ENCODE measurements at places on chromosomes 13 and 19.

GRCh38 chr13:19023115-19023514, 158.5 kb downstream of the TUBA3C start:
- no peak for DNase-seq

DNA sequence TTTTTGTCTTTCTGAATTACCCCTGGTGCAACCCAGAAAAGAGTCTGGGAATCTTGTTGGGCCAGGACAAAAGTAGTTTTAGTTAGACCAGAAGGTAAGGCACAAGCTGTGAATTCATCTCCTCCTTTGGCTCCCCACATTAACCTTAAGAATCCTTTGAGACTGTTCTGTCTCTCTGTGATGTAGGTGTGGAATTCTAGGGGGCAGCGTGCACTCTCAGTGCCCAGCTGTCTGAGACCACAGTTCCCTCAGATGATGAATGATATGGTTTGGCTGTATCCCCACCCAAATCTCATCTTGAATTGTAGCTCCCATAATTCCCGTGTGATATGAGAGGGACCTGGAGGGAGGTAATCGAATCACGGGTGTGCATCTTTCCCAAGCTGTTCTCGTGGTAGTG, 43.9 kb downstream of the ZNF506 start:
- DNase-seq: no peak

DNA sequence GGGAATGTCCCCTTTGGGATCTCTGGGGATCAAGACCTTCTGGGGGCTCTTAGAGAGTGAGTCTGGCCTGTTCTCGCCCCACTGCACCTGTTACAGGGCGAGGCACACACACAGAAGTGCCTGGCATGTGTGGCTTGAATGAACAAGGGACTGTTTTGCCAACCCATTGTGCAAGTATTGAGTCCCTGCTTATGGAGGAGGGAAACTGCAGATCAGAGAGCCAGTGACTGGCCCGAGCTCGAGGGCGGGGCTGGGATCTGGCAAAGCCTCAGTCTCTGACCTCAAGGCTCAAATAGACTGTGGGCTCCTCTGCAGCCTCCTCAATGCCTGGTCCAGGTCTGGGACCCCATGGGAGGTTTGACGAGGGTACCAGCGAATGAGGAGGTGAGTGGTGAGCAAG, 5.5 kb downstream of the RAVER1 start:
- no peak for DNase-seq

GRCh38 chr19:18023622-18024251, 15.8 kb downstream of the ARRDC2 start:
- no peak for DNase-seq

DNA sequence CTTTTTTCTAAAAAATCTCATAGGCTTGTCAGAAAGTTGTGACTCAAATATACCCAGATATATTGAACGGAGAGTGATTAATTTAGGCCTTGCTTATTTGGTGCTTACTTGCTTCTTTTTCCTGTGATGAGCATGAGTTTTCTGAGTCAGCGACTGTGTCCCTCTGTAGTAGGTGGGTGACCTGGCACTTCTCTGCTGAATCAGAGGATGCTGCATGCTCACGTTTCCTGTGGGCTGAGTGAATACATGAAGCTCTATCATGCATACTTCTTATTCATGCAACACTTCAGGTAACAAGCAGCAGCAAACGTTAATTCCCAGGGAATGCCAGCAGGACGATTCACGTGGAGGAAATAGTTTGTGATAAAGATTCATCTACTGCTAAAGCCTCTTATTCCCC, 245.0 kb downstream of the KLF5 start:
- no peak for DNase-seq

GRCh38 chr19:42400404-42400803, 10.3 kb upstream of the CNFN start:
- DNase-seq: no peak

GRCh38 chr13:107681600-107681999, 533.7 kb downstream of the LIG4 start:
- no peak for DNase-seq

- DNase-seq: no peak
These were observed 507 bp upstream of the LCP1 start for GRCh38 chr13:46182491-46182877.

DNA sequence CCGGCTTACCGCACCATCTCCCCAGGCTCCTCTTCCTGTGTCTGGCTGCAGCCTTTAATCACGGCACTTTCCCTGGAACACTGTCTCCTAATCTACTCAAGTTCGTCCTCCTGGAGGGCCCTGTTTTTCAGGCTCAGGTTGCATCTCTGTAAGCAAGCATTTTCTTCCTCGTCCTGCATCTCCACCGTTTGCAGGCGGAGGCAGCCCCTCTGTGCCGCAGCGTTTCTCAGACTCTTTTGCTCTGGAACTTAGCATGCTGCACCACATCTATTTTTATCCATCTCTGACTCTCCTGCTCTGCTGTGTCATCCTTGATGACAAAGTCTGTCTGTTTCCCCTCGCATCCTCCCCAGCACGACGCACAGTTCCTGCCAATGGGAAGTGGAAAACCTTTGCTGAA, 117.5 kb downstream of the ATP8A2 start:
- DNase-seq: no peak

DNA sequence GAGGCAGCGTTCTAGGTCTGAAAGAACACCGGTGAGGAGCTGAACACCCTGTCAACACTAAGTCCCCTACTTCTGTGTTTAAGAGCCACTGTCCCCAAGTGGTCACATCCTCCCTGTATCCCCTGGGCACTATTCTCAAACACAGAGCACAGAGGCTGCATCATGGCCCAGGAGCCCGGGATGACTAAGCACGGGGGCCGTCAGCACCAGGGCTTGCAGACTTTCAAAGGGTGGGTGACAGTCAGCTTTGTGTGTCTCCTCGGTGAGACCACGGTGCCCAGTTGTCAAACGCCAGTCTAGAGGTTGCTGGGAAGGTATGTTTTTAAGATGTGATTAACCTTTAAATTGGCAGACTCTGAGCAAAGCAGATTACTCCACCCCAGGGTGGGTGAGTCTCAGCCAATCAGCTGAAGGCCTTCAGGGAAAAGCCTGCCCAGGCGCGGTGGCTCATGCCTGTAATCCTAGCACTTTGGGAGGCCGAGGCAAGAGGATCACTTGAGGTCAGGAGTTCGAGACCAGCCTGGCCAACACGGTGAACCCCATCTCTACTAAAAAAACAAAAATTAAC, 8.0 kb downstream of the MAP2K2 start:
- no peak for DNase-seq

DNA sequence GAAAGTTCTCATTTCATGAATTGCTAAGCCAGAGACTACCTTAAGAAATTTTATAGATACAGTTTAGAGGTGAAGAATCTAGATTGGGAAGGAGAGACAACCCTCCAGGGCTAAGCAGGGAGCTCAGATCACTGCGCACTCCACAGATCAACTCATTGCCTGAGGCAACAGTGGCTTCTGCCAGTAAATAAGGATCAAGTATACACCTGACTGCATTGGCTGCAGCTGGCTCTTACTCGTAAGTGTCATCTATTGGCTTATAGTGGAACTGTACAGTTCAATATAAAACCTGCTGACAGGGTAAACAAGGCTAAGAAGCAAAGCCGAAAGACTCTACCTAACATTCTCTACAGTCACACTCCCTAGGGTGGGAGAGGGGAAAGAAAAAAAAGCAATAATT, 18.0 kb upstream of the C1QTNF9B start:
- no peak for DNase-seq

DNA sequence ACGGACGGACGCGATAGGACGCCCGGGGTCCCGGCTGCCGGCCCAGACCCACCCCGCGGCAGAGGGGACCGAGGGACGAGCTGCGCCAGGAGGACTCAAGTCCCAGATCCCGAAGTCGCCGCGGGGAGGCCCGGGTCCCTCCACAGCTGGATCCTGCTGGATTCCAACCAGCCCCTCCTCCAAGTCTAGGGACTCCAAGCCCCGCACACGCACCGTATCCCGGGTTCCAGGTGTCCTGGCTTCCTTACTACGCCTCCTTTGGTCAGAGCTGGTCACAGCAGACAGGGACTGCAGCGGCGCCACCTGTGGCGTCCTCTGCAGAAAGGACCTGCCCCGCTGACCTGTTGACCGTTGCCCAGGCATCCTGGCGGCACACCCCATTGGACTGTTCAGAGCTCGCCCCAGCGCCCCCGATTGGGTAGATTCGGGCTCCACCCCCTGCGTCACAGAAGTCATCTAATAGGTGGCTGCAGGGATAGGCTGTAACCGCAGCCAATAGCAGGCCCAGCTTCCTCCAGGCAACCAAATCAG, 29.0 kb upstream of the ZNF709 start:
- DNase-seq: no peak

DNA sequence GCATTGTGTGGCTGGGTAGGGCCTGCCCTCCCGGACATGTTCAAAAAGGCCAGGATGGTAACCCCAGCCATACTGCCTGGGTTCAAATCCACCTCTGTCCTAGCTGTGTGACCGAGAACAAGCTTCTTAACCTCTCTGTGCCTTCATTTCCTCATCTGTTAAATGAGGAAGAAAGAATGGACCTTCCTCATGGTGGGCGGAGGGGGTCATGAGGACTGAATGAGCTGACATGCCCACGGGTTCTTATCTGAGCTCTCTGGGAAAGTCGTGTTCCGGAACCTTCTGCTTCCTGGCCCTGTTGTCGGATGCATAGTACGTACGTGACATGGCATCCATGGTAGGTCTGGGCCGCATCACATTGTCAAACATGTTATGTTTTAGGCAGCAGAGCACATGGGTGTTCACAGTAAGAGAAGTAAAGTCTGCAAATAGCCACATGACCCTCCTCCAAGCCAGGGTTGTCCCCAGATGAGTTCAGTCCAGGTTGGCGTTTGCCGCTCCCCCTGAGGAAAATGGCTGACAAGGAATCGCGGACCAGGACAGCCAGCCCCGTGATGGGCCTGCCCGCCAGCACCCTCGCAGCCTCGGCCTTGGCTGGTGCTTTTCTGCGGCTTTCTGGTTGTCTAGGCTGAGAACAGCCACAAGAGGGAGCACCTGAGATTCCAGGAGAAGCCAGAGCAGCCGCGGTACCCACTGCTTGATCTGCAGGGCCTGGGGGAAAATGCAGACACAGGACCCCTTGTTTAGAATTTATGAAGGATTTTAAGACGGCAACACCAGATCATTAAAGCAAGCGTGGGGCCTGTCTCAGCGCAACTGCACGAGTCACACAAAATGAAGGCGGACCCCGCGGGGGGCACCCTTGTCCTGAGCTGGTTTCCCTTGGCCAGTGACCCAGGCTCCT, 2.4 kb upstream of the NTN5 start:
- peak; percentile 50 for DNase-seq

DNA sequence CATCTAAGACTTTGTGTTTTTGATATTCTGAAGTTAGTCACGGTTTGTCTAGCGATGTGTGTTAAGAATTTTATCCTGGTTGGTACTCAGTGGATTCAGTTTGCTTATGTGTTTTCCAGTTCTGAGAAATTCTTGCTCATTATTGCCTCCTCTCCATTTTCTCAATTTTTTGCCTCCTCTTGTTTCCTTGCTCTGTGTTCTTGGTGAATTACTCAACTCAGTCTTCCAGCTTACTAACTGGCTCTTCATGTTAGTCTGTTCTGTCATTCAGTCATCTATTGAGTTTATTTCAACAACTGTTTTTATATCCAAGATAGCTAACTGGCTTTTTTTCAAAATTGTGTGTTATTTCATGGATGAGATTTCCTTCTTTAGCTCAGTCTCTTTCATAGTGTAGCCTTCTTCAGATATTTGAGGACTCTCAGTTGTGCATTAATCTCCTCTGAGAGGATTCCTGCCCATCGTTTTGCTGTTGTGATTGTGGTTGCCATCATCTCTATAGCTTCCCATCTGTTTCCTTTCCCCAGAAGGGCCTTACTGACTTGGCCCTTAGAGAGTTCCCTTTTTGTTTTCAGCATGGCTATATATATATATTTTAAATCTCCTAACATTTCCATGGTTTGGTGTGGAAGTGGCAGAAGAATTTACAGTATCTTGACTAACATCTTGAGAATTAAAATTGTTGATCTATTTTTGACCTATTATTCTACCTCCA, 6.2 kb downstream of the SETDB2 start:
- DNase-seq: no peak

DNA sequence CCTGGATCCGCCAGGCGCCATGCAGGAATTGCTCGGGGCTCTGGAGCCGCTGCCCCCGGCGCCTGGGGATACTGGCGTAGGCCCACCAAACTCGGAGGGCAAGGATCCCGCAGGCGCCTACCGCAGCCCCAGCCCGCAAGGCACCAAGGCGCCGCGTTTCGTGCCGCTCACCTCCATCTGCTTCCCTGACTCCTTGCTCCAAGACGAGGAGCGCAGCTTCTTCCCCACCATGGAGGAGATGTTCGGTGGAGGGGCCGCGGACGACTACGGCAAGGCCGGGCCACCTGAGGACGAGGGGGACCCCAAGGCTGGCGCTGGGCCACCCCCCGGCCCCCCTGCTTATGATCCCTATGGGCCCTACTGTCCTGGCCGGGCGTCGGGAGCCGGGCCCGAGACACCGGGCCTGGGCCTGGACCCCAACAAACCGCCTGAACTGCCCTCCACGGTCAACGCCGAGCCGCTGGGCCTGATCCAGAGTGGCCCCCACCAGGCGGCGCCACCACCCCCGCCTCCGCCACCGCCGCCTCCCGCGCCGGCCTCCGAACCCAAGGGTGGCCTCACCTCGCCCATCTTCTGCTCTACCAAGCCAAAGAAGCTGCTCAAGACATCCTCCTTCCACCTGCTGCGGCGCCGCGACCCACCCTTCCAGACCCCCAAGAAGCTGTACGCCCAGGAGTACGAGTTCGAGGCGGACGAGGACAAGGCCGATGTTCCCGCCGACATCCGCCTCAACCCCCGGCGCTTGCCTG, 6.1 kb downstream of the PRR12 start:
- no peak for DNase-seq

DNA sequence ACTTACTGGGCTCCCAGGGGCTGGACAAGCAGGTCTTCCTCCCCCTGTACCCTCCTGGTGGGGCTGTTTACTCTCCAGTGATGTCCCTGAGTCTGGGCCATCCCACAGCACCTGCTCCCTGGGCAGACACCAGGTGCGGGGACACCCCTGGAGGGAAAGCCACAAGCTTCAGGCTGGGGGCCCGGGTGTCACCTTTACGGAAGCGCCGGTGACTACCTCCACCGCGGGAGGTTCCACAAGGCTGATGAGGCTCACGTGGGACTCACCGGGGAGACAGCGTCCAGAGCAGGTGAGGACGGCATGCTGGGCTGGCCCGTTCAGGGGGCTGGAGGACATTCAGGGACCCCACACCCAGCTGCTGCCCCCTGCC, 24.9 kb downstream of the NFILZ start:
- DNase-seq: no peak

DNA sequence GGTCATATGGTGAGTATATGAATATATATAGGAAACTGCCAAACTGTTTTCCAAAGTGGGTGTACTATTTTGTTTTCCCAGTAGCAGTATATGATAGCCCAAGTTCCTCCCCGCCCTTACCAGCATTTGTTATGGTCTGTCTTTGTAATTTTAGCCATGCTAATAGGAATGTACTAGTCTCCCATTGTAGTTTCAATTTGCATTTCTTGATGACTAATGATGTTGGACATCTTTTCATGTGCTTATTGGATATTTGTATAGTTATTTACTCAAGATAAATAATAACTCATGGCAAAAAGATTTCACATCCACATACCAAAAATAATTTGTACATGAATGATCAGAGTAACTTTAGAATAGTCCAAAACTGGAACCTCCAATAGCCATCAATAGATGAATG, 75.3 kb upstream of the SERP2 start:
- DNase-seq: no peak
